ENCODE measurements at places on chromosomes 2 and 18.

DNA sequence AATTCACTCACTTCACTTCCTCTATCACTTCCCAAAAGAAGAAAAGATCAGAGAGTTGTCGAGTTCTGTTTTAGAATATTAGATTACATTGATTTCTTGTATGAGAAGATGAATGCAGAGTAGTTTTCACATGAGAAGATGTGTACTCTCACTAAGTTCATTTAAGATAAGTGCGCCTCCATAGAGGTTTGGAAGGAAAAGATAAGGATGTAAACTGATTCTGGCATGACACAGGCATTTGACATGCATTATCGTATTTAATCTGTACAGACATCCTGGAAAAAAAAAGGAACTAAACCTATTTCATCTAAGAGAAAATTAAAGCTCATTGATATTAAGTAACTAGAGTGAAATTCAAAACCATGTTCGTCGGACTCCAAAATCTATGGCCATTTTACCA is 152.2 kb upstream of the CRIM1 start:
- no peak for DNase-seq

DNA sequence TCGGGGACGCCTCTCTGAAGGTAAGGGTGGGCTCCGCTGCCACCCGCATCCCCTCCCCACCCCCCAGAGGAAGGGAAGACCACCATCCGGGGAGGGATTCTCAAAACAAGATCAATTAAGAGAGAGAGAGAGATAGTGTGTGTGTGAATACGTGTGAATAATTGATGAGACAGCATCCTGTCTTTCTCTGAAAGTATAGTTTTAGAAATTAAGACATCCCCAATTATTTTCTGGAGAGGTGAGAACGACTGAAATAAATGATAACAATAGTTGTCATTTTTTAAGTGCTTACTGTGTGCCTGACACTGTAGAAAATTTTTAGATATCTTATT is 751 bp downstream of the IL18R1 start:
- DNase-seq = no peak

DNA sequence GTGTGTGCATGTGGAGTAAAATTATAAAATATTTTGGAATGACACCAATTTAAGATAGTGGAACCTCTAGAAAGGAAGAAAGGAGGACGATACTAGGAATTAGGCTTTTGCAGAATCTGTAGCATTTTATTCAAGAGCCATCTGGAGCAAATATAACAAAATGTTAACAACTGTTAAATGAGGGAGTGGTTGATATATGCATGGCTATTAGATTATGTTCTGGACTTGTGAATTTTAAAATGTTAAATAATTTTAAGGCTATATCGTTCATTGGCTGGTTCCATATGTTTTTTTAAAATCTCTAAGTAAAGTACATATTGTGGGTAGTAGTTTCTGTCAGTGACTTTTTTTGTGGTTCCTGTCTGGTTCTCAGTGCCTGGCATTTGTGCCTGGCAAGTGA is 123.2 kb downstream of the PKP4 start:
- no peak for DNase-seq

DNA sequence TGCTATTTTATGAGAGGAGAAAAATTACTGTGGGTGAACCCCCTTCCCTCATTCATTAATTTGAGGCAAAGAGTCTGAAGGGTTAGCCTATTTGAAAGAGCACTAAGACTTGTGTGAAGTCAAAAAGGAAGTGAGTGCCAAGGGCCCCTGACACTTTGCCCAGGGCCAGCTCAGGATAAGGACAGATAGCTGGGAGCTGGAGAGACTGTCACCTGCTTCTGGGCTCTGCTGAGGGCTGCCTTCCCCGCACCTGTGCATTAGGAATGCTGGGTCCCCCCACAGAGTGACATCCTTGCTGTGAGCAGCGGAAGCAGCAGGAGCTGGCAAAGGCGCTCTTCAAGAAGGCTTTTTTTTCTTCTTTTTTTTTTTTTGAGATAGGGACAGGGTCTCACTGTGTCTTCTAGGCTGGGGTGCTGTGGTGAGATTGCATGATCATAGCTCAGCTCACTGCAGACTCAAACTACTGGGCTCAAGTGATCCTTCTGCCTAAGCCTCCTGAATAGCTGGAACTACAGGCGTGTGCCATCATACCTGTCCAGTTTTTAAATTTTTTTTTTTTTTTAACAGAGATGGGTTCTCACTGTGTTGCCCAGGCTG is 148.3 kb downstream of the AQP4 start:
- DNase-seq = no peak

- DNase-seq = no peak
Measured at GRCh38 chr18:34710458-34710914, 388 bp downstream of the DTNA start.

DNA sequence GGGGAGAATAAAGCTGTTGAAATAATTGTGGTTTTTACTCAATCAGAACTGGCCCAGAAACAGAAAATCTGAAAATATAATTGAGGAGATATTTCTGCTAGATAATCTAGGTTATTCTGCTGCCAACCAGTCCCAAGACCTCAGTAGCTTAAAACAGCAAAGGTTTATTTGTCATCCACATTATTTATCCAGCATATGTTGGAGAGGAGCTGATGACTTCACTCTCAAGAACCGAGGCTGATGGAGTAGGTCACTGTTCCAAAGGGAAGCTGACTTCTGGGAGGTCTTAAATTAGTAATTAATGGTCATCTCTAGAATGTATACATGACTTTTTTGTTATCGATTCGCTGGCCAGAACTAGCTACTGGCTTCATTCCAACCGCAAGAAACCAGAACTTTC is 124.8 kb upstream of the CTNNA2 start:
- DNase-seq = no peak

GRCh38 chr2:73939419-73939818 is 12.7 kb downstream of the DGUOK start:
- DNase-seq = peak; percentile 46

- no peak for DNase-seq
Measured at GRCh38 chr2:84894131-84894586, 11.3 kb upstream of the TMSB10 start.

DNA sequence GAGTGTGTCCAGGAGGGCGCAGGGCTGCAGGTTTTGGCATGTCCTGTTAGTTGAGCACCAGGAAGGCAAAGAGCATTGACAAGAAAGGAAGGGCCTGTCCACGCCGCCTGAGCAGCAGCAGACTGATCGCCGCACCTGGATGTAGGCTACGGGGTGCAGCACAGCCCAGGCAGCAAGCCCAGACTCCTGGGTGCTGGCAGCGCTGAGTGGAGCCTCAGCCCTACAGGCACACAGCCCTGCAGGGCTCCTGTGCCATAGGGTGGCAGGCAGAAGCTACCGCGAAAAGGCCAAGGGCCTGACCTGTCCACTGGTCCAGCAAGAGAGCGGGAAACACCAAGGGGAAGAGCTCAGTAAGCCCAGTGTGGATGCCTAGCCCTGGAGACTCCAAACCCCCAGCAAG is 198.0 kb downstream of the HDAC4 start:
- DNase-seq = no peak

DNA sequence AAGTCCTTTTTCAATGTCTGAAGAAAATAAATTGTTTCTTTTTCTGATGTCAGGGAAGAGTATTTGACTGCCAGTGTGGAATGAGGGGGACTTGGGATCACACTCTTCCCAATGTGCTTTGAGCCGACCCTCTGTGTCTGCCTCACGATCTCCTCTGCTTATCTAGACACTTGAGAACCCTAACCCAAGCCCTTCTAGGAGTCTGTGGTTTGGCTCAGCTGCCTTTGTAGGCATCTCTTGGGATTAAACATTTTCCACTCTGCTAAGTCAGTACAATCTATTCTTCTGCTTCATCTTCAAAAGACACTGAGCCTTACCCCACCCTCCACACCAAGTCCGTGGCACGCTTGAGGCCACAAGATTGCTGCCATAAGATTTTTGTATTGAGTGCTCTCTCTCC is 19.4 kb downstream of the FAM110C start:
- DNase-seq = no peak

- no peak for DNase-seq
Measured at GRCh38 chr2:178193496-178193822, 853 bp upstream of the OSBPL6 start.

GRCh38 chr2:103264058-103264768 is 502.4 kb downstream of the TMEM182 start:
- no peak for DNase-seq

DNA sequence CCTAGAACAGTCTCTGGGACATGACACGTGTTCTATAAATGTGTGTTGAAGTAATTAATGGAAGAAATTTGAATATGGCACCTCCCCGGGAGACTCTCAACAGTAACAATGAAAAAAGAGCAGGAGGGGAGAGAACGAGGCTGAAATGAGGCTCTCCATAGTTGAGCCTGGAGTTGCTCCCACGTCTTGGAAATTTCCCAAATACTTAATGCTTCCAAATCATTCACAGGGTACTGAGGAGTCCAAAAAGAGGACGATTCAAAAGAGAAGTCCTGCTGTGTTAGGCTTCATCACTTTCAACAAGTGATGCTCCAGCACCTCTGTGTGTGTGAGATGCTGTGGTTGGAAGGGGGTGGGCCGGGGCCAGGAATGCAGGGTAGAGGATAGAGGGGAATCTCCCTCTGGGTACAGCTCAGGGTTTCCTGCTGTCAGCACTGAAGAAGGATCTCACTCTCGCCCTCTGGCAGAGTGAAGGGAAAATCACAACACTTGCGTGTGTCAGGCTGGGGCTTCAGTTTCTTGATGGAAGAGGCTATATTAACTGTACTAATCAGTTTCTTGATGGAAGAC is 18.1 kb upstream of the ZNF407 start:
- peak; percentile 6 for DNase-seq

DNA sequence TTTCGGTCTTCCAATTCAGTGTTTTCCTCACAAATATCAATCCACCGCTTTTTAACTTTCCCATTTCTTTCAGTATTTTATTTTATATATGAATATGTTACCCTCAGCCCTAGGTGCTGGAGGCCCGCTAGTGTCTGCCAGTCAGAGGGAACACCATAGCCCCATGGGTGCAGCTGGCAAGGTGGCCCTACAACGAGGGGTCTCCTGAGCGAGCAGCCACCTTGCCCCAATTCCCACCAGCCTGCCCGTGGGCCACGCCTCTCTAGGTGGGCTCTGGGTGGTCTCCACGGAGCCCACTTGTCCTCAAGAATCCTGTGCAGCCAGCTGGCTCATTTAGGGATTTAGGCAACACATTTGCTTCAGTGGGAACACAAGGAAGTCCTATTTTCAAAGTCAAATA is 72.5 kb upstream of the RGPD5 start:
- DNase-seq = no peak

DNA sequence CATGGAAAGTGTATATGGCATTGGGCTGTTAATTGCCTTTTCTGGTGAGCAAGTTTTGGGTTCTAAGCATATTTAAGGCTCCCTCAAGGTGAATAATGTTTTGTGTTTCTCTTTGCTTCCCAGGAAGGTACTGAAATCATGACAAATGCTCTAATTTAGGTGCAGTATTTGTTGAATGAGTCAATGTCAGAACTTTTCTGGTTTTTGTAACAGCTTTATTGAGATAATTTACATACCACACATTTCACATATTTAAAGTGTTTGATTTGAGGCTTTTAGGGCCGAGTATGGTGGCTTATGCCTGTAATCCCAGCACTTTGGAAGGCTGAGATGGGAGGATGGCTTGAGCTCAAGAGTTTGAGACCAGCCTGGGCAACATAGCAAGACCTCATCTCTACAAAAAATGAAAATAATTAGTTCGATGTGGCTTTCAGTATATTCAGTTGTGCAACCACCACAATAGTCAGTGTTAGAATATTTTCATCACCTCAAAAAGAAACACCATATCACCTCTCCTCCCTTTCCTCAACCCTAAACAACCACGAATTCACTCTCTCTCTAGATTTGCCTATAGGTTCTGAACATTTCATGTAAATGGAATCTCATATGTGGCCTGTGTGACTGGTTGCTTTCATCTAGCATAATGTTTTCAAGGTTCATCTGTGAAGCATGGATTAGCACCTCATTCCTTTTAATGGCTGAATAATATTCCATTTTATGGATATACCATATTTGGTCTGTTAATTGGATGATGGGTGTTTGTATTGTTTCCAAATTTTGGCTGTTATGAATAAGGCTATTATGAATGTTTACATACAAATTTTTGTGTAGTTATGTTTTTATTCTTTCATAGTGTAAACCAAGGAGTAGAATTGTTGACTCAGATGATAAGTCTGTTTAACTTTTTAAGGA is 54.9 kb downstream of the MGAT5 start:
- no peak for DNase-seq

DNA sequence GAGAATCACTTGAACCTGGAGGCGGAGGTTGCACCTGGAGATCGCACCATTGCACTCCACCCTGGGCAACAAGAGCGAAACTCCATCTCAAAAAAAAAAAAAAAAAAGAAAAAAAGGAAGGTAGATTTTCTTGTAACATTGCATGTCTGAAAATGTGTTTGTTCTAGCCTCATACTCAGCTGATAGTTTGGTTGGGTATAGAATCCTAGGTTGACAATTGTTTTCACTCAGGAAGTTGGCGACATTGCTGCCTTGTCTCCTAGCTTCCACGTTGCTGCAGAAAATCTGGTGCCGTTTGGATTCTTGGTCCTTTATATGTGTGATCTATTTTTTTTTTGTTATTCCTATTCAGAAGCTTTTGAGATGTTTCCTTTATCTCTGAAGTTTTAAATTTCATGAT is 4.7 kb downstream of the ING5 start:
- DNase-seq = no peak

- DNase-seq = no peak
Measured at GRCh38 chr2:3656762-3657721, 958 bp upstream of the ALLC start.

DNA sequence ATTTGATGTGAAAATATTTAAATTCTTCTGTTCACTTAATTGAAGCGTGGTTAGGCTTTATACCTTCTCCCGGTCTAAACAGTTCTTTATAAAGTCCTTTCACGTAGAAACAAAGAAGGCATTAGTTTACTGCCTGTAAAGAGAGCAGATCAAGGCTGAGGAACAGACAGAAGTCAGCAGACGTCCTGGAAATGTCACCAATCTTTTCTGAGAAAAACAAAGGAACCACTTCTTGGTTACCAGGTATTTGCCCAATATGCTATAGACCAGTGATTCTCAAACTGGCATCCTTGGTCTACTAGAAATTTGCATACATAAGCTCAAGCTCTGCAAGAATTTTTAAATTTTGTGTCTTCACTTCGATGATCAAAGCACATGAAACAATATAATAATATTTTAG is 89.2 kb upstream of the STK17B start:
- no peak for DNase-seq

DNA sequence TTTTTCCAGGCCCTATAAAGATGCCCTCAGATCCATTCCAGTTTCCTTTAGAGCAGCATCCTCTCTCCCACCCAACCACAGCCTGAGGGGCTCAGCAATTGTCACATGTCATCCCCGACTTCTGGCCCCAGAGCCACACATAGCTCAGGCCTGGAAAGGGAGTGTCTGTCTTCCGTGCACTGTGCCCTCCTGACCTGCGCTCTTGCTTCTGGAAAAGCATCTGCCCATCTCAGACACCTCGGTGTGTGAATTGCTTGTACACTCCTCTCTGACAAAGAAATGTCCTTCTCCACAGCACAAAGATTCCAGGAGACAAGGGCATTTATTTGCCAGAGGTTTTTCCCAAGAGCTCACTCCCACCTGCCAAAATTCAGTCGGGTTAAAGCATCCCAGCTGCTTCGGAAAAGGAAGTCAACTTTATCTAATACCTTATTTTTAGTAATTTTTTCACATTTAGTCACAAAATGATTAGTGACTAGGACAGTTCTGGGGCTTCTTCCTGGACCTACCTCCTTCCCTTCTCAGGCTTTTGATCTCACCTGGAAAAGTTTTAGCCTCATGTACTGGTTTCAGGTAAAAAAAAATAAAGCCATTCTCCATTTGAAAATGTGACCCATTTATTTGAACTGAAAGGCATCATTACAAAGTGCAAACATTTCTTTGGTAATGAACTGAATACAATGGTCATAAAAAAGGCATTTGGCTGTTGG is 112.9 kb downstream of the PXDN start:
- no peak for DNase-seq

All from HT1080 (cell line).